NCI-H1694 (cell line): ENCODE measurements at places on chromosomes 11 and 22.

DNA sequence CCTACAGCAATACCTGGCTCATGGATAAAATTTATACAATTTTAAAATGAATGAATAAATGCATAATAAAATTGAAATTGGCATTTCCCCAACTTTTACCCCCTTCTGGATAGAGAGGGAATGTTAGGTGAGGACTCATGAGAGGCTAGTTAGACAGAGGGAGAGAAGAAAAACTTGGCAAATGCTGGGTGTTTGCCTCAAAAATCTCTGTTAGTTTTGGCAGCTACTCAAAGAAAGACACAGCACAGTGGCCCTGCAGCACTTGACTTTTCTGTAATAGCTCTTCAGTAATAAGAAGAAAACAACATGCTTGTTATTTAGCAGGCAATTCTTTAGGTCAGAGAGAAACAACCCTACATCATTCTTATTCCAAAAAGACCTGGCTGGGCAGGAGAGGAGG lies 20.7 kb upstream of the IZUMO1R start:
- peak; percentile 24 for DNase-seq

GRCh38 chr11:70315716-70316115 lies 45.2 kb downstream of the PPFIA1 start:
- no peak for DNase-seq

DNA sequence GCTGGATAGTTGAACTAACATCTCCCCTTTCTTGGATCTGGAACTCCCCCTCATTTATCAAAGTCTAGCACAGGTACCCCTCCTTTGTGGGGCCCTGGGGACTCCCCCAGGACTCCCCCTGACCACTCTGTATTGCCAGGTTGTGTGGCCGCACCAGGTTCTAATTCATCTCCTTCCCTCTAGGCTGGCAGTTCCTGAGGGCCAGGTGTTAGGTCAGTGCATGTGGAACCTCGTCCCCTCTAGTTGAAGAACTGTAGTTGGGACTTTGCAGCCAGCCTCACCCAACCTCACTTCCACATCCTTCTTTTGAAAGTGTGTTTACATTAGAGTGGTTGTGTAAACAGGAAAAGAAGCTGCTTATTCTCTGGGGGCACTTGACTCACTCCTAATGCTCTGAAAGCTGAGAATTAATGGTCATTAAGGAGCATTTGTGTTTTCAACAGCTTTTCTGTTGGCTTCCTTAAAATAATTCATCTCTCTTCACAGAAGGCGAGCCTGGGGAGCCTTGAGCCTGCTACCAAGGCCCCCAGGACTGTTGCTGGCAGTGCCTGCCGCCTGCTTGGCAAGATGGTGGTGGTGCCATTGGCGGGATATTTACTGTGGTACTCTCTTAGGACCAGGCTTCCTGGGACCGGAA lies 11.8 kb downstream of the UPB1 start:
- DNase-seq = no peak

GRCh38 chr22:31958625-31959239 lies 14.4 kb downstream of the YWHAH start:
- DNase-seq = no peak

GRCh38 chr11:108226036-108226435 lies 3.2 kb downstream of the ATM start:
- no peak for DNase-seq

DNA sequence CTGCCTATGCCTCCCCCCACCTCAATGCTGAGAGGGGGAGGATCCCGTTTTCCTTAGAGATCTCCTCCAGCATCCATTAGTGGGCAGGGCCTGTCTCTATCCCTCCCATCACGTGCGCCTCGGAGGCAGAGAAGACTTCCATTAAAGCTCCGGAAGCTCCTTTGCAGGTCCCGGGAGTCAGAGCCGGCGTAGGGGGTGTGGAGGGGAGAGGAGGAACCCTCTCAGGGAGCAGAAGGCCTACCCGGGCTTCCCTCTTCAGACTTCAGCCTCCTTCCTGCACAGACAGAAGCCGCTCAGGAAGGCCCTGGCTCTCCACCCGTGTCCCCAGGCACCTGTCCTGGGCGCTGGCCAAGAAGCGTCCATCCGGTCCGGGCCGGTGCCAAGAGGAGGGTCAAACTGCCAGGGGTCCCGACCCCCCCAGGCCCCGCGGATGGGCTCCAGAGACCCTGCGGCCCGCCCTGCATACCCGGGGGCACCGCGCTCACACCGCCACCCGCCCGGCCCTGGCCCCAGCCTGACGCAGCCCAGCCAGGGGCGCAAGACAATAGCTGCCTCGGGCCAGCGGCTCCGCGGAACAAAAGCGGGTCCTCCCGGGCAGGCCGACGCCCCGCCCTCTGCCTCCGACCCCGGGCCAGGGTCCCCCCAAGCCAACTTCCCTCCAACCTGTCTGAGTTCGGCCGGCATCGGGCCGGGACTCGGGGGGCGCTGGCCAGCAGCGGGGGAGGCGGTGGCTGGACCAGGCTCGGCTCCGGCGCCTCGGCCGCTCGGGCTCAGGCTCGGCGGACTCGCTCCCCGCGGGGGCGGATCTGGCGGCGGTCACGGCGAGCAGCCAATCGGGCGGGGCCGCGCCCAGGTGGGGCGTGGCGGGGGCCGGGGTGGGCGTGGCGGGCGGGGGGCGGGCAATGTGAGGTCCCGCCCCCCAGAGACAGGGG lies 29.9 kb downstream of the ARVCF start:
- DNase-seq = no peak

GRCh38 chr11:110121204-110121603 lies 28.0 kb downstream of the ZC3H12C start:
- no peak for DNase-seq

GRCh38 chr11:816433-816779 lies 2.3 kb upstream of the PNPLA2 start:
- DNase-seq = no peak

GRCh38 chr22:26463688-26464087 lies 19.9 kb downstream of the HPS4 start:
- no peak for DNase-seq

GRCh38 chr11:108536783-108537182 lies 38.6 kb upstream of the POGLUT3 start:
- DNase-seq = no peak

DNA sequence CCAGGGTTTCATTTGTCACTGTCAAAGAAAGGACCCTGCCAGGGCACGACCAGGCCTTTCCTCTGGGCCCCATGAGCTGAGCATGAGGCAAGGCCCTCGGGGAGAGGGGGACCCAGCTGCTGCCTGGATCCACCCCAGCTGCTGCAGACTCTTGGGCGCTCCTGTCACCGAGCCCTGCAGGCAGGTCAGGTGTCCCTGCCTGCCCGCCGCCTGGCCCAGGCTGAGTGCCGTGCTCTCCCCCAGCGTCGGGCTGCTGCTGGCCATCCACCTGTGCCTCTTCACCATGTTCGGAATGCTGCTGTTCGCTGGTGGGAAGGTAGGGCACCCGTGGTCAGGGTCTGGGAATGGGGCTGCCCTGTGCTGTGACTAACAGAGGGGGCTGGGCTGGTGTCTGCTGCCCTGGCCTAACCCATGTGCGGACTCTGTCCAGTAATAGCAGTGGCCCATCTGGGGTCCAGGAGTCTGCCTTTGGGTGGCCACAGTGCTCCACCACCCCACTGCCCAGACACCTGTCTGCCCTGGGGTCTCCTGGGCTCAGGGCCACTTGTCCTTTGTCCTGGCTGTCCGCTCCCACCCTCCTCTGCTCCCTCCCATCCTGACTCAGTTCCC lies 15.0 kb downstream of the TPCN2 start:
- DNase-seq = no peak

- peak; percentile 58 for DNase-seq
These were observed 10.4 kb upstream of the SUN2 start for GRCh38 chr22:38766076-38766777.

DNA sequence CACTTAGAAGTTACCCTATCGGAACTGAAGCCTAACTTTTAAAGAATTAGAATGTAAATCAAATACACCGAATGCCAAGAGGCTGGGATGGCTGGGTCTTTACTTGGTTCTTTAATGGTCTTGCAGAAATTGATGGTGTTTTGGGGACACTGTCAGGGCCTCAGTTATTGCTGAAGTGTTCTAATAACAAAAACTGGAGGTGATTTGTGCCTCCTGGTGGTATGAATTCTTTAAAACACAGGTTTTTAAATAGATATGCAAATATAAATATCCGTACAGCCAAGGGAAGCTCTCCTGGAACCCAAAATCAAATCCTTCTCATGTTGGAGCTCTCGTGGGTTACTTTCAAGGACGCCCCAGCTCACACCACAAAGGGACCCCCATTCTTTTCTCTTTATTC lies 19.3 kb upstream of the TMPRSS5 start:
- DNase-seq = no peak
